ENCODE measurements at places on chromosomes 5 and 9.

DNA sequence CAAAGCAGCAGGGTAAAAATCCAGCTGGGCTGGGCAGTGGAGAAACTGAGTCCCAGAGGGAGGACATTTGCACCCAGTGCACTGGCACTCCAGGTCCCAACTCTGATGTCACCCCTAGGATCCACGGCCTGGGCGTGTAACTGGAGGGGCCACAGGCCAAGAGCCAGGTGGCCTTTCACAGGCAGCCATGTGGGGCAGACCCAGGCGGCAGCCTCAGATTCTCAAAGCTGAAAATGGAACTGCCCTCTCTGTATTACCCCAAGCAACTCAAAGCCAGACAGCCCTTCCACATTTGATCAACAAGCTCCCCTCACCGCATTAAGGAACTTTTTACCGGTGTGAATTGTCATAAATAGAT lies 46.7 kb downstream of the RASGEF1C start:
- DNase-seq: no peak

- no peak for DNase-seq
Observed at GRCh38 chr5:158897444-158898160, 202.1 kb downstream of the EBF1 start.

GRCh38 chr5:64792469-64792868 lies 23.7 kb downstream of the CWC27 start:
- DNase-seq: no peak

DNA sequence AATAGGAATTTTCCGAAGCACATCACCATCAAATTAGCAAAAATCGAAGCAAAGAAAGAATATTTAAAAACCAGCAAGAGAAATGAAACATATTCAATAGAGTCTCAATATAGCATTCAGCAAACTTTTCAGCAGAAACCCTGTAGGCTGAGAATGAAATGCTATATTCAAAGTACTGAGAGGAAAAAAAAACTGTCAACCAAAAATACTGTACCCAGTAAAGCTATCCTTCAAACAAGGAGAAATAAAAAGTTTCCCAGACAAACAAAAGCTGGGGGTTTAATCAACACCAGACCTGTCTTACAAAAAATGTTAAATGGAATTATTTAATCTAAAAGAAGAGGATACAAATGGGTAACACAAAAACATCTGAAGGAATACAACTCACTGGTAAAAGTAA lies 116.0 kb downstream of the TRPM3 start:
- no peak for DNase-seq

DNA sequence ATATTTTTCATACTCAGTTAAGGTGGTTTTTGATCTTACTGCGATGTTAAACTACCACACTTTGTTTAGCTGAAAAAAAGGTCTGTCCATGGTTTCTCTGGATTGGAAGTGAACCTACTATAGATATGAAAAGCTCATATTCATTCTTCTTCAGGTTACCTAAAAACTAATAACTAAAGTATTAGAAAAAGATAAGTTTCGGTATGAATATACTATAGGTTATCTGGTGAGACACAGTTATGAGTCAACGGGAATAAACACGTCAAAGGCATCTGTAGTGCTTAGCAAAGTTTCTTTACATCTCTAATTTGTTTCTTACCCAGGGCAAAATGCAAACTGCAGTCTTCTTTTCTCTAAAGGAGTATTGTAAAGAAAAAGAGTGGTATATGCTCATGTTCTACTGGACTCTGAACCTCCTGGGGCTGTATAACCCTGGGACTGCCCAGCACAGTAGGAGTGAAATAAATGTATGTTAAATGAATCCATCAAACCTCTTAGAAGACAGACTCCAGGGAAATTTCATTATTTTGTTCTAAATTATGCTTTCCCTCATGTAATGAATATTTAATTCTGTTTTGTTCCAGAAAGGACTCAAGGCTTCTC lies 521.9 kb downstream of the PDE4D start:
- no peak for DNase-seq

DNA sequence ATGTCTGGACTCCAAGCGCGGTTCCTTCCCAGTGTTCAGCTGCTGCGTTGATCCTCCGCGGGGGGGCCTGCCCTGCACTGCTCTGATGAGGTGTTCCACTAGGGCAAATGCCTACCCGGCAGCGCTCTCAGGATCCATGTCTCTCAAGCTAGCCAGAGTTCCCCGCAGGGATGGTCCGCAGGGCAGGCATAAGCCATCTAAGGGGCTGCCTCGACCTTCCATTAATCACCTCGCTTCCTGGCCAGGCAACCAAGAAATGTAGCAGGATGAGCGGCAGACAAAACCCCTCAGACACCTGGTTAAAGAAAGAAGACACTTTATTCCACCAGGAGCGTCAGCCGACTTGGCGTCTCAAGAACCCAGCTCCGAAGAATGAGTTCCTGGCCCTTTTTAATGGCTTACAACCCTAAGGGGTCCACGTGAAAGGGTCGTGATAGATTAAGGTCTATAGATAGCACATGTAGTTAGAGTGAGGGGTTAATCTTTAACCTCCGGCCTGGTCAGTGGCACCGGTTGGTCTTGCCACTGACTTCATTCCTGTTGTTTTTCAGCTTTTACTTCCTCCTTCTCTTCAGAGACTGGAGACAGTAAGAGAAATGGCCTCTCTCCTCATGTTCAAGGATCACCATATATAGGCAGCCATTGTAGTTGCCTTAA lies 47.2 kb upstream of the COX7C start:
- no peak for DNase-seq

GRCh38 chr5:131276072-131276471 lies 12.2 kb downstream of the CDC42SE2 start:
- DNase-seq: no peak

- DNase-seq: no peak
Observed at GRCh38 chr5:35886381-35886780, 29.7 kb downstream of the IL7R start.

- no peak for DNase-seq
Observed at GRCh38 chr5:154288145-154288544, 97.6 kb downstream of the GALNT10 start.
